ENCODE measurements at places on chromosomes 2 and 18.

- no peak for DNase-seq
Measured at GRCh38 chr2:212052412-212053159, 486.0 kb downstream of the ERBB4 start.

GRCh38 chr2:183950673-183951072 is 647.7 kb upstream of the ZNF804A start:
- DNase-seq, result no peak

GRCh38 chr2:100289020-100289419 is 33.3 kb downstream of the LONRF2 start:
- DNase-seq, result no peak

- DNase-seq, result no peak
Measured at GRCh38 chr2:136297312-136297711, 179.4 kb upstream of the CXCR4 start.

DNA sequence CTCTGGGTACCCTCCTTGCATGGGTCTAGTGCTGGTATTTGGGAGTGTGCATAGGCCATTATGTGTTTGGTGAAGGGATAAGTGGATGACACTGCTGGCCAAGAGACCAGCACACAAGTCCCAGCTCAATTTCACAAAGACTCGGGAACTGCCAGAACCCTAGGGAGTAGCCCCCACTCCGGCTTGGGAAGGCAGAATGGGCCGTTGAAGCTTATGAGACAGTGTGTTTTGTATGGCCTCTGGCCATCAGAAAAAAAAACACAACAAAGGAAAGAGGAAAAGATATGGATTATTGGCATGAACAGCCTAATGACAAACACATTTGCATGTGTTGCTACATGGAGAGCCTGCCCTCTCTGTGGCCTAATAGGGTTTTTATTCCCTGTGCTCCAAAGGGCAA is 144.2 kb downstream of the TTC32 start:
- DNase-seq, result no peak

GRCh38 chr2:36967236-36967876 is 1.0 kb upstream of the STRN start:
- DNase-seq, result peak; percentile 6

DNA sequence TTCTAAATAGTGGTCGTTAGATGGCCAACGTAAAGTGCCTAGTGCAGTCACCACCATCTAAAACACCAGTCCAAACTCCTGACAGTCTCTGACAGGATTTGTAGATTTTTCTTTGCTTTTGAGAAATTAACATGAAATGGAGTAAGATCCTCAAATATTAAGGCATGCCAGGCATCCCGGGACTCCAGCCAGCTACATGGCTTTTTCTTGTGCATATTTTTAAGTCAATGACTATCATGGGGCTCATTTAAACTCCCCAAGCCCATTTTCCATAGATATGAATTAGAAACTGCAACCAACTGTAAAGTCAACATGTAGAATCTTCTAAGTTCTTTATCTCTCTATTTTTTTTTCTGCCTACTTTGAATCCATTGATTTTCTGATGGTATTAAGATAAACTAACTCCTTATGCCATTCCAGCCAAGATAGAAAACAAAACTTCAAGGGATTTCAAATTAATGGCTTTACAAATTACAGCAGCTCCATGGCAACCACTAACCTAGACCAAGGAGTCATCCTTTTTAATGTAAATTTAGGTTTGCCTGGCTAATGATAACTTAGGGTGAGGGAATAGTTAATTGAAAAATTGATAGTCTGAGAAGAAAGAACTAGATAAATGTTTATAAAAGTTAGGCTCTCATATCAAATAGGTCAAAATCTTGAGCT is 764.1 kb upstream of the NXPH2 start:
- peak; percentile 7 for DNase-seq

DNA sequence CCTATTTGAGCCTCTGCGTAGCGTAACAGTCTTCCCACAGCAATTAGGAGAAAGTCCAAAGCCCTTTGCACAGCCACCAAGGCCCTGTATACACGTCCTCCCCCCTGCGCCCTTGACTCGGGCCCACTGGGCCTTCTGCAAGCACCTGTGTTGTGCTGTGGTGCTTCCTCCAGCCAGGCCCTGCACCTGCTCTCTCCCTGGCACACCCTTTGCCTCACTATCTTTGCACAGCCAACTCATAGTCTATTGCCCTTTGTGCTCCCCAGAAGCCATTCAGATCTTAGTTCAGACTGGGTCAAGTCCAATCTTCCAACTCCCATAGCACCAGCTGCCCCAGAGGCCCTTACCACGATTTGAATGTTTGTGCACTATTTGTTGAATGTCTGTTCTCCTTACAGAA is 271.6 kb upstream of the MGAT5 start:
- no peak for DNase-seq

GRCh38 chr2:202418511-202418910 is 42.4 kb downstream of the BMPR2 start:
- no peak for DNase-seq

DNA sequence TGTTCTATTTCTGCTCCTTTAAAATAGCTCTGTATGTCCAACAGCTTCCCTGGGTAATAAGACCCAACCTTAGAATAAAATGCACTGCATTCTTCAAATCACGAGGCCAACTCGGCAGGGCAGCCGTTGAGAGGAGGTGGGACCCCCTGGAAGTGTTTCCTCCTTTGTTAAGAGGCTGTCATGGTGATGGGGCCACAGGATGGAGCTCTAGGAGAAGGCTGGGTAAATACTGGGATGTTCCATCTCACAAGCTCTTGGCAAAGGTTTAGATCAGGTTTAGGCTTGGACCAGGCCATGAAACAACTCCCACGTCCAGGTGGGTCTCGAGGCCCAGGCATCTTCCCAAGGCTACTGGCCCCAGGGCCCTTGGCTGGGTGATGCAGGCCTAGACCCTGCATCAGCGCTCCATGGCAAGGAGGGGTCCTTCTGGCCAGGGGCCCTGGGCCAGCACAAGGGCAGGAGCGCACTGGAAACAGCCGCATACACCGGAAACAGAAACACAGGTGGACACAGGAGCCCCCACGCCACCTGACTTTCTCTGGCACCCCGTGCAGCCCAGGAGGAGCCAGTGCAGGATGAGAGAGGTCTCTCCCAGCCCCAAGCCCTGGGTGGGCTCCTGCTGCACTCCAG is 38.8 kb upstream of the OTOS start:
- DNase-seq, result no peak

DNA sequence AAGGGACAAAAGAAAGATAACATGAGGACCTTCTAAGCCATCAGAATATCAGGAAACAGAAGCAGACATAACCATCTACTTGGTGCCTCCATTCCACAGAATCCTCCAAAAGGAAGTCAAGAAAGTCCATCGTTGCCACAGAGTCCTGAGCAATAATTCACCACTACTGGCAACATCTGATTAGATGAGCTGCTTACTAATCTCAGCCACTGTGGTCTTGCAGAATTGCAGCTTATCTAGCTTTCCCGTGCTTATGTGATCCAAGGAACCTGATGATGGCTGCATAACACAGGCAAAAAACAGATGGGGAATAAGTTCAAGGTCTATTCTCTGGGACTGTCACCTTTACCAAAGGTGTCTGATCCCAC is 278.5 kb downstream of the AFF3 start:
- DNase-seq, result no peak

DNA sequence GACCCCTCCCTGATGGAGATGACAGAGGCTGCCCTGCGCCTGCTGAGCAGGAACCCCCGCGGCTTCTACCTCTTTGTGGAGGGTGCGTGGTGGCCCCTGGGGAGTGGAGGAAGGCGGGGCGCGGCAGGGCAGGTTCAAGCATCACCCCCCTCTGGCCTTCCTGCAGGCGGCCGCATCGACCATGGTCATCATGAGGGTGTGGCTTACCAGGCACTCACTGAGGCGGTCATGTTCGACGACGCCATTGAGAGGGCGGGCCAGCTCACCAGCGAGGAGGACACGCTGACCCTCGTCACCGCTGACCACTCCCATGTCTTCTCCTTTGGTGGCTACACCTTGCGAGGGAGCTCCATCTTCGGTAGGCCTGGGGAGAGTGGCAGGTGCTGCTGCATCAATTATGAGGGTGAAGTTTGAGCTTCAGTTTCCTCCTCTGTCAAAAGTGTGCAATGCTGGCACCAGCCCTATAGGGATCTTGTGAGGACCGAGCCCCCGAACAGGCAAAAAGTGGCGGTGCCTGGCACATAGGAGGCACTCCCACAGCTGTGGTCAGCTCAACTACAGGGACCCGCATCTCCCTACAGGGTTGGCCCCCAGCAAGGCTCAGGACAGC is 2.2 kb downstream of the ALPI start:
- no peak for DNase-seq

DNA sequence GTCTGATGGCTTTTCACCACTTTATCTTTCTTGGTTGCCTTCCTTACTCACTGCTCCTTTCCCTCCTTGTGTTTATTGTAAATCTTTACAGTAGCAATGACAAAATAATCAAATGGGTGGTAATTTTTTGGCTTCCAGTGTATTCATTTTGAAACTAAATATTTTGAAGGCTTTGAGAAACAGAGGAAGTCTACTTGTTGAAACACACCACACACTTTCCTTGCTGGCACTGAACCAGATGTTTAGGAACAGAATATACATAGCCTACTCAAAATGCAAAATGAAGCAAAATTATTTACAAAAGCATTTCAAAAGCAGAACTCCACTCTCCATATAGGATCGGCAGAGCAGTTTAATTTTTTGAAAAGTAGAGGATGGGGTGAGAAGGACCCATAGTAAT is 189.8 kb downstream of the LTBP1 start:
- DNase-seq, result no peak

GRCh38 chr18:76507830-76508385 is 12.9 kb upstream of the ZNF516 start:
- no peak for DNase-seq

- DNase-seq, result no peak
Measured at GRCh38 chr2:126154256-126154785, 501.6 kb upstream of the GYPC start.

DNA sequence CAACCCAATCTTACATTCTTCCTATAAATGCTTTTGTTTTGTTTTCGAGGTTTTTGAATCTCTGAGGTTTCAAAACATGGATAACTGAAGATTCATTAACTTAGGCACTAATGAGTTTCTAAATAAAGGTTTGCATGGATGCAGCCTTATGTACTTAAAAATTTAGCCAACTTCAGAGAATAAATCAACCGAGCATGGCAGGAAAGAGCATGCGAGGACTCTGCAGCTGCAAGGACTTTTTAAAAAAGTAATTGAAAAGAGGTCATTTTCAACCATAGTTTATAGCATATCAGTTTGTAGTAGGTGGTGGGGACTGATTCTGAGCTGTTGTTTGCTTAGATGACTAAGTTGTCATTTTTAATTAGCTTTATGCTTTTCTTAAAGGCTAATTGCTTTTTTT is 567.0 kb upstream of the ZEB2 start:
- DNase-seq, result no peak

GRCh38 chr18:32771871-32772580 is 797 bp downstream of the KLHL14 start:
- no peak for DNase-seq

DNA sequence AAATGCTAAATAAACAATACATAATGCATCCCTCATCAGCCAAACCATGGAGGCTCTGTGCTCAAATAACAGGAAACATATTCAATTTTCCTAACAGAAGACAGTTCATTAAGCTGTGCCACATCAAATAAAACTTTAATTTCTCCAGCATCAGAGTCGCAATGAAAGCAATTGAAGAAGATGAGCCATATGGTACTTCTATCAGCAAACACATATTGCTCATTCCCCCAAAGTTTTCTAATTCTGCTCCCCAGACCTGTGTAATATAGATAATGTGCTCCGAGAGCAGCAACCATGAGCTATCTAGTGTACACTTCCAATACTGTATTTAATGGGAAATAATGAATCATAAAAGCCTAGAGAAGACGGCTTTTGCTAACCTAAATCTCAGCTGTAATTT is 263.2 kb downstream of the MEIS1 start:
- DNase-seq, result no peak

- DNase-seq, result no peak
Measured at GRCh38 chr2:215850380-215850779, 163.0 kb downstream of the MREG start.

GRCh38 chr2:1988049-1988448 is 243.7 kb upstream of the PXDN start:
- DNase-seq, result no peak

- no peak for DNase-seq
Measured at GRCh38 chr2:143698352-143698751, 569.1 kb downstream of the ARHGAP15 start.

- peak; percentile 73 for DNase-seq
Measured at GRCh38 chr2:38498045-38498481, 104.7 kb downstream of the HNRNPLL start.

DNA sequence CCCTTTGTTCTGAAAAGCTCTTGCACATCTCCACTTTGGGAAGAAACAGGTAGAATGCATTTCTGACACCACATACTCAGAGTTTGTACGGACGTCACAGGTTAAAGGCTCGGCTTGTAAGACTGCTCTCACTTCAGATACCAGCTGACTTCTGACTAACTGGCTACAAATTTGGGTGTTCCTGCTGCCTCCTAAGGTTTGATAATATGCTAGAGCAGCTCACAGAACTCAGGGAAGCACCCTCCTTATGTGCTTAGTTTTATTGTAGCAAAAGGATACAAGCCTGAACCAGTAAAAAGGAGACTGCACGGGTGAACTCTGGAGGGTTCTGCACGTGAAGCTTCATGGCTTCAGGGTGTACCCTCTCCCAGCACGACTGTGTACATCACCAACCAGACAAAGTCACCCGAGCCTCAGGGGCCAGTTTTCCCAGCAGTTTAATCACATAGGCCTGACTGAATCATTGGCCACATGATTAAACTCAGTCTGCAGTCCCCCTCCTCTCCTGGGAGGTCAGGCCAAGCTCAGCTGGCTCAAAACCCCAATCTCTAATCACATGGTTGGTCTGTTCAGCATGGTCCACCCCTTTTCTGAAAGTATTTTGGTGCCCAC is 749.5 kb upstream of the RAB6C start:
- DNase-seq, result no peak

DNA sequence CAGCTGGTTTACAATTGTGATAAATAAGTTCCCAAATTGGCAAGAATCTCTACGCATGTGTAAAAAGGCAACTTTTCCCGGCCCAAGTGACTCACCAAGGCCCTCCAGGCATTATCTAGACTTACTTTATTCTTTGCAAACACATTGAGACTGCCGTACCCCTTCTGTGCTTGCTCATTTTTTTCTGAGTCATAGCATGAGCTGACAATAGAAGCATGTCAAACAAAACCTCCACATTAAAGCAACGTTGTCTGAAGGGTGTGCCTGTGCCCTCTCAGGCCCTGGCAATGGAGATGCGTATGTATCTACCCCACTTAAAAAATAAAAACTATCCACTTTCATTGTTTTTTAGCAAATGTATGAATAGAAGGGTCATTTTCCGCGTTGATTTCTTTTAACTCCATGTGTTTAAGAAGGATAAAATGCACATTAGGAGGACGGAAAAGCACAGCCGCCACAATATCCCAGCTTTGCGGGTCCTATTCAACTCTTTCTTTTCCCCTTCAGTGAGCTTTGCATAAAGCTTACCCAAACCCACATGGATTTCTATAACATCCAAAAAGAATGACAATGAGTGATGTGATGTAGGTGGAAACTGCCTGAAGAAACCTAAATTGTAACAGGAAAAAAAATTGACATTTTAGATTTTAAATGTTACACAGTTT is 298.2 kb downstream of the CDCA7 start:
- no peak for DNase-seq

- DNase-seq, result no peak
Measured at GRCh38 chr2:227503433-227504406, 31.8 kb downstream of the AGFG1 start.

- peak; percentile 33 for DNase-seq
Measured at GRCh38 chr2:58739033-58739432, 497.9 kb upstream of the FANCL start.
